Bronchial epithelial cell (primary cell): ENCODE measurements at places on chromosomes 11 and 22. TPM values are rescaled to one million over a fixed set of nuclear protein-coding genes. Genes with fewer than 3 reads are reported as not detected.

NXPE4 gene
- total RNA-seq: not detected in 2 replicates

SLC37A2 gene
- 25.5 and 30.1 TPM in 2 replicates for total RNA-seq

LGALS12 gene
- not detected in 2 replicates for total RNA-seq

FAM227A gene
- 0.26 and 0.38 TPM in 2 replicates for total RNA-seq

SLC22A8 gene
- total RNA-seq: not detected in 2 replicates

PGM2L1 gene
- 1.1 and 9.5 TPM in 2 replicates for total RNA-seq

PIH1D2 gene
- total RNA-seq: 0.51 and 0.53 TPM in 2 replicates

IL18 gene
- 33.8 and 72.1 TPM in 2 replicates for total RNA-seq

MS4A3 gene
- not detected in 2 replicates for total RNA-seq

CREB3L1 gene
- 0.13 and 0.53 TPM in 2 replicates for total RNA-seq
